ENCODE measurements at places on chromosomes 4 and X.

GRCh38 chr4:88804234-88804633 is 106.6 kb upstream of the NAP1L5 start:
- no peak for DNase-seq

DNA sequence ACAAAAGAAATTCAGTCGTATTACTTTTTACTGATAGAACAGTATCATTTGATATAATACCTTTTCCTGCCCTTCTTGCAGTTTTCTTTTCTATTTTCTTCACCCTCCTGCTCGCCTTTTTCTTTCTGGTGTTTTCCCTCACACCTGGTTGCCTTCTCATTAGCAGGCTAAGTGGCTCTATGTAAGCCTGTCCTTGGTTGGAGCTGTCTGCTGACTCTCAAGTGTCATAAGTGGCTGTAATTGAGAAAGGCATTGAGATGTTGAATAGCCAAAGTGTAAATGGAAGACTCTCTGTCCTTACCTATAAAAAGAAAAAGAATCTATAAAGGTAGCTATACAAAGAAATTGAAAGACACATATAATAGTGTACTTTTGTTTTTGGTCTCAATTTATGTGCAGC is 180.7 kb downstream of the ADGRL3 start:
- DNase-seq, result no peak

DNA sequence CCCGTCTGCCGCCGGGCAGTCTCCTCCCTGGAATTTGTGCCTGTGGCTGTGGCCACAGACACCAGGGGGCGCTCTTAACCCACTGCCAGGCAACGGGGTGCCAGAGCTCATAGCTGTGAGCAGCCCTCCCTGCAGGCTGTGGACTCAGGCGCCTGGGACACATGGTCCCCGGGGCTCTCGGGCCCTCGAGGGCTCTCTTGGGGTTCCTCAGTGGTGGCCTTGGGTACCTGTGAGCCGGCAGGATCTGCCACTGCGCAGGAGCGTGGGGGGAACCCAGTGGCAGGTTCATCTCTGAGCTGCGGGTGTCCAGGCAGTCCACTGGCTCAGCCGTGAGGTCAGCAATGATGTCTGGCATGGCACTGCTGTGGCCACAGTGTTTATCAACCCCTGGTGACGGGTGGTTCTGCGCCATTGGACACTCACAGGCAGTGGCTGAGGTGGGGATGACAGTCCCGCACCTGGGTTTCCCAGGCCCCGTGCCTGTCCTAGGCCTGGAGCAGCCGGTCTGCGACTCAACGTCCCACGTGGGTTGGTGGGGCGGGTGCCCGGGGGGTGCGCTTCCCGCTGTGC is 37.2 kb downstream of the PCGF3 start:
- peak; percentile 60 for DNase-seq

GRCh38 chr4:134537701-134538100 is 336.1 kb upstream of the PABPC4L start:
- DNase-seq, result no peak

DNA sequence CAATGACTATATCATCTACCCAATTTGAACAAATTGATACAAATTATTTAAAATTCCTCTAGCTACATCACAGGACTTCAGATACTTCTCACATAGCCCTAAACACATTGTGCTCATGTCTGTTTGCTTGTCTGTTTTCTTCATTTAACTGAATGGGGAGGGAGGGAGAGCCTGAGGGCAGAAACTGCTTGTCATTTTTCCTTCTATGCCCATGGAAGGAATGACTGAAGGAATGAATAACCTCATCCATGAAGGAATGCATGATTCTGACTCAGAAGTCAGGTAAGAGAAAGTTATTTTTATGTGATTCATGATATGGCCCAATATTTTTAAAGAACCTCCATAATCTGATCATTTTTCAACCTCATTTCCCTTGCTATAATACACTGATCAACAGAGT is 418.0 kb upstream of the PITX2 start:
- DNase-seq, result no peak

DNA sequence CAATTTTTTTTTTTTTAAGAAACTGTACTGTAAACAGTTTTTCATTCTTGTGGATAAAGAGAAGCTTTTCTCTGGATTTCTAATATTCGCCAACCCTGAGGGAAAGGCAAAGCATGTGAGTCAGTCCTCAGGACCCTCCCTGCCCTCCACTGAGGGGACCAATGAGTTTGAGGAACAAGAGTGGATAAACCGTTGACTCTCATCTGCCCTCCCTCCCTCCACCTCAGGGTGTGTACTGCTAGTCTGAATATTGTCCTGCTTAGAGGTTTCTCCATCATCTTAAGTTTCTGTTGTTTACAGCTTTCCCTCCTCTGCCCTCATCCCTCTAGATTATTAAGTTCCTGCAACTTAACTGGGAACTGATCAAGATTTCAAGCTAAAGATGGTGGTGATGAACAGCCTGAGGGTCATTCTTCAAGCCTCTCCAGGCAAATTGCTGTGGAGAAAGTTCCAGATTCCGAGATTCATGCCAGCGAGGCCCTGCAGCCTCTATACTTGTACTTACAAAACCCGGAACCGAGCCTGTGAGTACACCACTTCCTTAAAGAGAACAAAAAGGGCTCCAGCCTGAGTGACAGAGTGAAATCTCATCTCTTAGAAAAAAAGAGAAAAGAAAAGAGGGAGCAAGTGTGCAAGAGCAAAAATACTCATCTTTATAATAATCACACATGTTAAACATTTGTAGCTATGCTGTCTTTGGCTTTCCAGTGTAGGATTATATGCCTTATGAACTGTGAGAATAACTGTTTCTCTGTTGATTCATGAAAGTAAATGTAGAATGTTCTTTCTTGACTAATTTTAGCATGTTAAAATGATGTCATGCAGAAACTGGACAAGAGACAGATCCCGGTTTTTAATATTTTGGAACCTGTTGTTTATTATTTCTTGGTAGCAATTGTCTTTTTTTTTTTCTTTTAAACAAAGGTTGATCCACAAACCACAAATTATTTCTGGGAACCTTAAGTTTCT is 11.9 kb downstream of the CA5B start:
- DNase-seq, result no peak

GRCh38 chr4:95290702-95291101 is 258.1 kb downstream of the UNC5C start:
- no peak for DNase-seq

DNA sequence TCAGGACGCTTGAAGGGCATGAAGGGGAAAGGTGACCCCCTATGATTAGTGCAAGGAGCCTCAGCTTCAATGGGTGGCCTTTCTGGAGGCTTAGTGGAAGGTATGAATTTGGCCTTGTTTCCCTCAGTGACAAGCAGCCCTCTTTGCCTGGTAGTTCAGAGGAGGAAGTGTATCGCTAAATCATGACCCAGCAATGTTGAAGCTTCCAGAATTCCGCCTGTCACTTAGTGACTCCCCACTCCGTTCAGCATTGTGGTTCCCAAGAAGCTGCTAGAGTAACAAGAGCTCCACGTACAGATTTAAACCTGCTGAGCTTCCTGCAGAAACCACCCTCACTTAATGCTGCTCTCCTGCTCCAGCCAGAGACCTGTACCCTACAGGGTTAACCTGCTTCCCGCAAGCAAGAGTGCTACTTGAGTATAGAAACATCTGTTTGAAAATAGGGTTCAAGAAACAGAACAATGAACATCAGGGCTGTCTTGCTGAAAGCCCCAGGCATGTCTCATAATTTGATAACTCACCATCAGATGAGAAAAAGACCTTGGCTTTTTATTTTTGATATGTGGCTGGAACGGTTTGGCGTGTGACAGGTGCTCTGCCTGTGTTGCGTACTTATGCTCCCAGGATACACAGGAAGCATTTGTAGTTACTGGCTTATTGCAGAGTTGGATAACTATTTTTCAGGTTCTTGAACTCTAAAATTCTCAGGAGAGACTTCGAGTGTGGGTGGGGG is 105.2 kb downstream of the UCHL1 start:
- DNase-seq, result no peak
